NCI-H1417 treated with DMSO at 0.1 percent for 48 hours (cell line): ENCODE measurements at places on chromosomes 1 and 21.

DNA sequence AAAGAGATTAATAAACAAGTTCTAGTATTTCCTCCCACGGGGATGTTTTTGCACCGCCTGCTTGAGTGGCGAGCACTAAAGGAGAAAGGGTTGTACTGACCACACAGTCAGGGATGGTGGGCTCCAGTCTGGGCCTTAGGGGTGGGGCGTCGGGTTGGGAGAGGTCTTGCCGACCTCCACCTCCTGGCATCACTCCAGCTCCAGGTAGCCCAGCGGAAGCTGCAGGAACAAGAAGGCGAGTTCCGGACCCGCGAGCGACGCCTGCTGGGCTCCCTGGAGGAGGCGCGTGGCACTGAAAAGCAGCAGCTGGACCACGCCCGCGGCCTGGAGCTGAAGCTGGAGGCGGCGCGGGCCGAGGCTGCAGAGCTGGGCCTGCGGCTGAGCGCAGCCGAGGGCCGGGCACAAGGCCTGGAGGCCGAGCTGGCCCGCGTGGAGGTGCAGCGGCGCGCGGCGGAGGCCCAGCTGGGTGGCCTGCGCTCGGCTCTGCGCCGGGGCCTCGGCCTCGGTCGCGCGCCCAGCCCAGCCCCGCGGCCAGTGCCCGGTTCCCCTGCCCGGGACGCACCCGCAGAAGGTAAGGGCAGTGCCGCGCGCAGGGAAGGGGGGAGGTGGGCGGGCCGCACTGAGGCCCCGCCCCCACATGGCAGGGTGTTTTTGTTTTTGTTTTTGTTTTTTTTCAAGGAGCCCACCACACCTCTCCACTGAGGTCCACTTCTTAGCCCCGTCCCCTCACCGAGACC, 19.7 kb downstream of the MFAP2 start:
- DNase-seq: no peak

GRCh38 chr1:226584164-226584563, 35.6 kb downstream of the STUM start:
- no peak for DNase-seq

GRCh38 chr21:34916446-34916845, 132.7 kb downstream of the RUNX1 start:
- DNase-seq: no peak

DNA sequence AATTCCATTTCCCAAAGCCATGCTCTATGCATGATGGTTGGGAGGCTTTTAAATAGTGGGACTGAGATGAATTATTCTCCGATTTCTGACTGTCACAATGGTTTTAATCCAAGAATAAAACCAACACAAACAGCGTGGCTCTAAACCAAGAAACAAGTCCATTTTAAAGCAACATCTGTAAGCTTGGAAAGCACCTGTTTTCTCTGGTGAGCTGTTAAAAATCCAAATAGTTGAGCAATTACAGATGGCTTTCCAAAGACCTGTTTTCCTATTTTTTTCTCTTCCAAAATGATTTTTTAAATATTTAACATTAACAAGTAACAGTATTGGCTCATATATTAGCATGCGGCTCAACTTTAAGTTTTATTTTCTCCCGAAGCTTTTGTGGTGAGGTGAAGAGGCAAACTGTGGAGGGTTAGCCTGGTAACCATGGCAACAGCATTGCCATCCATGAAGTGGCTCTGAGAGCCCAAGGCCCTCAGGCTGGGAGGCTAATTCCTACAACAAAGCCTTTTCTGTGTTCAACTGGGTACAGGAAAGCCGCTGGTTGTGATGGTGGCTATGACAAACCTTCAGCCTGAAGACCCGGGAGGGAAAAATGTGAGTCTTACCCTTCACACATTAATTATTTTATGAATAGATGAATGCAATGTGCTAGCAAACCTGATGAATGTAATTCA, 56.7 kb upstream of the B3GALT5 start:
- DNase-seq: peak; percentile 75

DNA sequence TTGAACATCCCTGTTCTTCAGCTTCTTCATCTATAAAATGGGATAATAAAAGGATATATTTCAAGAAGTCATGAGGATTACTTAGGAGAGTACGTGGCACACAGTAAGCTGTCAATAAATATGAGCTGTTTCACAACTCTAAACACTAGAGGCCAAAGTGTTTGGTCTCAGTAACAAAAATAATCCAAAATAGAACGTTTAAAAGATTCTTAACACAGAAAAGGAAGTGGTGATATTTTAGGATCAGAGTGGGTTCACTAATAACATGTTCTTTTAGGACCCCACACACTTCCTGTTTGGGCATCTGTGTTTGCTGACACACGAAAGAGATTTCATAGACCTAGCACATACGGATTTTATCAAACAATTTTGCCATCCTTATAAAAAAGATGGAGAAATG, 32.9 kb downstream of the TNFSF18 start:
- DNase-seq: no peak

DNA sequence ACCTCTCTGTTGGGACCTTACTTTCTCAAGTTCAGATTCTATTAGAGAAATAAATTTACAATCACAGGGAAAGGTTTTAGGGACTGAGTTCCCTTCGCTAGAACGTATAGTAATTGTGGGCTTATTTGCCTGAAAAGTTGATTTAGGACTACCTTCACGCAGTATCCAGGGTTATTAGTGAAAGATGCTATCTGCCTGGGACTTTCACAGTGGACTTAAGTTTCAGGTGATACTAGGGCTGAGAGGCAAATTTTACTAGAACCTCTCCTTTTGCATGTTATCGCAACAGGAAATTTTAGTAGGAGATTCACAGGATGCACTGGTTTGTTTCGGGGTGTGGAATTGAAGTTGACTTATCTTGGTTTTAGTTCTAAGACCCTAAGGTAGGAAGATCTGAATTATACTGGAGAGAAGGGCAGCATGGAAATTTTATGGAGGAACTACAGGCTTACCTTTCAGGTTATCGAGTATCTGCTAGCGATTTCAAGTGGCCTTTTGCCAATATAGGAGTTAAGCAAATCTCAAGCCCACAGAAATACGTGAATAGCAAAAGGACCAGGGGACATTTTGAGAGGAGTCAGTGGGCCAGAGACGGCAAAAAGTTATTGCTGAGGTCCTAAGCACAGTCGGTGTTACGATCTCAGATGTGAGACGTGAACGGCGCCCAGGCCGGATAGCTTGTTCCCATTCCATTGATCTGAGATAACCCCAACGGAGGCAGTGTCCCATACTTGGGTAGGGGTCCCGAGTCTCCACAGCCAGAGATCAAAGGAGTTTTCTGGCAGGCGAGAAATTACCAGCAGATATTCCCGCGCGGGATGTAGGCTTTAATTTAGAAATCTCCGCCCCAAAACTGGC, 723 bp upstream of the GNAI3 start:
- DNase-seq: no peak

- no peak for DNase-seq
Measured at GRCh38 chr1:52996653-52997052, 65.4 kb upstream of the PODN start.

GRCh38 chr1:228228601-228229074, 20.8 kb downstream of the OBSCN start:
- no peak for DNase-seq

DNA sequence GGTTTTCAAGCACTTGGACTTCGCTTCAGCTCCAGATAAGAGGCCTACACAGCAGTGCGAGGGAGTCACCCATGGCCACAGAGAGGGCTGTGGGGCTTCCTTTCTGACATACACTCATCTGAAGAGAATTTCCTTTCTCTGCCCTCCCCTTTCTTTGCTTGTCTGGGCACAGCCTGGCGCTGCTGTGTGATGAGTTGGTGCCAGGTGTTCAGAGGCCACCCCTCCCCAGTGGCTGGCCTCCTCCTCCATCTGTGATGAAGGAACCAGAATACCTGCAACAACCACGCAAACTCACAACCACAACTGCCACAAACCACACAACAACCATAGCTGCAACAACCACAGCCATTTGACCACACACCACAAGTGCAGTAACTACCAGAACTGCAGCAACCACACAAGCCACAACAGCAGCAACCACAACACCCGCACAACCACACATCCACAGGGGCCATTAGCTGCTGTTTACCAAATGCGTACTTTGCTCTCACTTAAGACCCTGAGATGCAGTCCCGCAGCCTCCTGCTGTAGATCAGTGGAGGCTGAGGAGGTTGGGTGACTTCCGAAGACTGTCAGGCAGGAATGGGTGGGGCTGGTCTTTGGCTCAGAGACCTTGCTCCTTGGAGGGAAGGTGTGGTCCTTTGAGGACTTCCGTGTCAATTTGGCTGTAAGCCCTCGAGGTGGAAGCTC, 71.1 kb downstream of the IER5 start:
- DNase-seq: no peak

- DNase-seq: no peak
Measured at GRCh38 chr1:218916720-218917119, 257.0 kb upstream of the LYPLAL1 start.

GRCh38 chr1:48683839-48684238, 92.9 kb downstream of the BEND5 start:
- DNase-seq: no peak

DNA sequence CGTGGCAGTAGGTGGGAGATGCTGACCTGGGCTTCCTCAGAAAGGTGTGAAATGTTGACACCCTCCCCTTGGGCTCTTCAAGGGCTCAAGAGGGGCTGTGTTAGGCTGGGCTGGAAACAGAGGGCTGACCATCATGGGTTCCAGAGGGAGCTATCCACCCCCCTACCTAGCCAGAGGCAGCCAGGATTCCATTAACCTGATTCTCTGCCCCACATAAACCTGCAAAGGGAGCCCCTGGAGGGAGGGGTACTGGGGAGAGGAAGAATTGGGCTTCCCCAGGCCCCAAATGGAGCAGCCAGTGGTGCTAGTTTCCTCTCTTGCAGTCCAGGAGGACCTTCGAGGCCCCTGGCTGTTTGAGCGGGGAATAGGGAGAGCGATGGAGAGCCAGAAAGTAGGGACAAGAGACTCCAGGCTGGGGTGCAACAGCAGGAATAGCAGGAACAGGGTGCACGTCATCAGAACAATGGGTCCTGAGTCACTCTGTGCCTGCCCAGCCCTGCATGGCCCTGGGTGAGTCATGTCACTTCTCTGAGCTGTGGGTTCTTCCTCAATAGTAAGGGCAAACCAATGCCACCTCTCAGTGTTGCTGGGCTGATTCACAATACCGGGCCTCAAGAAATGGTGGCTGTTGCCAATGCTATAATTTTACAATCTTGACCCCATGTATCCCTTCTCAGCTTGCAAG, 121.2 kb downstream of the EPHB2 start:
- no peak for DNase-seq

DNA sequence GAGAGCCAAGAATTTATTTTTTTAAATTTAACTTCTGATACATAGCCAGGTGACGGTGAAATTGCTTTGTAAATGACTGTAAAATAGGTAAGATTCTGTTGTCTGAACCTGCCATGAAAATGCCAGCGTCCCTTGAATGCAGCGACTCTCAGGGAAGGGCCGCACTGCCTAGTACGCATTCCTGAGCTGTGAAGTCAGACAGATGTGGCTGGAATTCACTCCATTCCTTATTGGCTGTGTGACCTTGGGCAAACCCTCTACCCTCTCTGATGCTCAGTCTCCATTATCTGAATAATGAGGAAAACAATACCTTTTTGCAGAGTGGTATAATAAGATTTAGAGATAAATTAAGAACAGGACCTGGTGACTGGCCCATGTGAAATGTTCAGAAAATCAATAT, 167.1 kb upstream of the DAB1 start:
- DNase-seq: no peak

- no peak for DNase-seq
Measured at GRCh38 chr1:85463731-85464496, 1.0 kb downstream of the DDAH1 start.

DNA sequence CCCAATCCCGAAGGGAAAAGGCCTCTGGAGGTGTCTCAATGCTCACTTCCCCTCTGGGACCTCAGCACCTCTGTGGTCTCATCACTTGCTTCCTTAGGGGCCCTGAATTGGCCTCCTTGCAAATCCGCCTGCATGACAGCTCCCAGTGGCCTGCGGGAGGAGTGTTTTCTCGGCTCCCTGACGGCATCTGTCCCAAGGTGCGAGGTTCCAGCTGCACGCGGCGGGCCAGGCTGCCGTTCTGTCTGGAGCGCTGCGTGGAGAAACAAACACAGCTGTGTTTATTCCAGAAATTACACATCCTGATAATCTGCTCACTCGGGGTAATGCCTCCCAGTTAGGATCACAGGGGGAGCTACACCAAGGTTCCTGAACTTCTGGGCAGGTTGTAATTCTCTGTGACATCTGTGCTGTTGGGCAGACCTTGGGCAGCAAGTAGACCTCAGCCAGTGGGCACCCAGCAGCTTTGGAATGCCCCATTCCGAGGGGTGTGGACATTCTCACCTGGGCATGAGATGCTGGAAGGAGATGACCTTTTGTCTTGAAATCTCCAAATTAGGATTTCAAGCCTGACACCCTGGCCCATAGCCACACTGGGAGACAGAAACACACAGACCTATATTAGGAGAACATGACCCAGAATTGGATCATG, 18.2 kb downstream of the EPHB2 start:
- no peak for DNase-seq

DNA sequence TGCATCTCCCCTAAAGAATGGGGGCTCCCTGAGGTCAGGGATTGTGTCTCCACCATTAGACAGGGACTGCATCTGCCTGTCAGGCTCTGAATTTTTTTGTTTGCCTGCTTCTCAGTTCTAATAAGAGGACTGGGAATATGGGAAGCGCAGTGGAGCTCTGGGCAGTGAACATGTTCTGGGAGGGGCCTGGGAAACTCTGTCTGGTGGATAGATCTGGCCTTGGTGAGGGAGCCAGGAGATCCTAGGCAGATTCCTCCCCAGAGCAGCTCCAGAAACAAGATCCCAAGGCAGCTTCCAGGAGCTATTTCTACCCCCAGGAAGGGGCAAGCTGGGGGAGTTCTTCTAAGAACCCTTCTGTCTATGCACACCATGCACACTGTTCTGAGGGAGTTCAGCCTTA, 12.6 kb upstream of the MYOG start:
- DNase-seq: no peak

DNA sequence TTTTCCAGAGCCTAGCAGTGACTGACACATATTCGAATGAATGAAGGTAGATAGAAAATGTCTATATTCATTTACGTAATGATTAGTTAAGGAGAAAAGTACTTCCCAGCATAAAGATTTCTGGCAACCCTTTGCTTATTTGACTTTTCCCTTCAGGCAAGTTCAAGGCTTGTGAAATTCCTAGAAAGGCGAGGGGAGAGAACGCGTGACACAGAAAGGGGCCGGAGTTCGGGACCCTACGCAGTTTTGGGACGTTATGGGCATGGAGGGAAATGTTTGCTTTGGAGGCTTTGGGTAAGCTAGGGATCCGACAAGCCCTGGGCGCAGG, 472 bp upstream of the USP25 start:
- no peak for DNase-seq

GRCh38 chr1:190154744-190155143, 322.9 kb downstream of the BRINP3 start:
- DNase-seq: no peak
